ENCODE measurements at places on chromosomes 5 and 9.

GRCh38 chr5:135546912-135547311 lies 11.1 kb upstream of the NEUROG1 start:
- no peak for DNase-seq

DNA sequence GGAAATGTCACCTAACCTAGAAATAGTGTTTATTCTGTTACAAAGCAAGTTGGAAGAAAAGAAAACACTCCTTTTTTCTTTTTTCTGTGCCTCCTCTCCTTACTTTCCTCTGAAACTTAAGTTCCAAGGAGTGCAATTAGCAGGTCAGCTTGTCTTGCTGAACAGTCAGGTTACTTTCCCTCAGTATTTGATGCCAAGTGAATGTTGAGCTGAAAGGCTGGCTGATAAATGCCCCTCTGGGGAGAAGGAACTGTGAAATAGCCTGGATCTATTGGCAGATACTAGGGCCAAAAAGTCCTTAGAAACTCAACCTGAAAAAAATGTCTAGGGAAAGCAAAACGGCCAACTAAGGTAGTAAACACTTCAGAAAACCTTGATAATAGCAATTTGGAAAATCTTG lies 43.6 kb downstream of the GRIA1 start:
- peak; percentile 49 for DNase-seq

DNA sequence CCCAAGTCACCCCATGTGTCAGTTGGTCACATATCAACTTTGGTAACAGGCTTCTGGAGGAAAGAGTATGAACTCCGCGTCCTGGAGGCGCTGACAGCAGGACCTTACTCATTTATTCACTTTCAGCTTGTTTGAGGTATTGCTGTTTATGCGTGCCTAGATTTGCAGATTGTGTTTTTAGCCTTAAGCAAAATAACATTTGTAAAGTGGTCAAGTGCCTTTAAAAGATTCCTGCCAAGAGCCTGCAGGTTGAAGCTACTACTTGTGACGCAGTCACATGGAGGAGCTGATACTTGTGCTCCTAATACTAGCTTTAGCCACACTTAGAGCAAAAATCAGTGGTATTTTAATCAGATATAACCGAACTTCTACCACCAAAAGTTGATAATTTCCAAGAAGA lies 351.3 kb downstream of the ADGRV1 start:
- no peak for DNase-seq

GRCh38 chr5:142096382-142096781 lies 12.2 kb upstream of the NDFIP1 start:
- no peak for DNase-seq

- peak; percentile 32 for DNase-seq
Measured at GRCh38 chr9:90002397-90003271, 397.8 kb downstream of the GADD45G start.

DNA sequence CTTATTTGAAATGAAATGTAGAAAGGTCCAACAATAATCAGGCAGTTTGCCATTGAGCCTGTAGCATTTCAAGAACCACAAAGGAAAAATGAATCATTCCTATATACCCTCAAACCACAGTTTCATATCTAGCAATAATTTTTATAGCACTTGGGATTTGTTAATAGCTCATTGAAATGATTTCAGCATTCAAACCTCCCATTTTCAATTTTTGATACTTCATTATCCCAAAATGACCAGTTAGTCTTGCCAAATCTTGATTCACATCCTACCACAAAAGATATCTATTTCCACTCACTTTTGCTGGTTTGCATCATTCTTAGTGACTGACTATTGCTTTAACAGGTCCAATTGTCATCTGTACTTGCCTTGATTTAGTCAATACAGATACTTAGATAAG lies 790.1 kb downstream of the TLE1 start:
- peak; percentile 86 for DNase-seq

GRCh38 chr9:8857068-8857925 lies 1057.7 kb upstream of the DMAC1 start:
- DNase-seq, result no peak

DNA sequence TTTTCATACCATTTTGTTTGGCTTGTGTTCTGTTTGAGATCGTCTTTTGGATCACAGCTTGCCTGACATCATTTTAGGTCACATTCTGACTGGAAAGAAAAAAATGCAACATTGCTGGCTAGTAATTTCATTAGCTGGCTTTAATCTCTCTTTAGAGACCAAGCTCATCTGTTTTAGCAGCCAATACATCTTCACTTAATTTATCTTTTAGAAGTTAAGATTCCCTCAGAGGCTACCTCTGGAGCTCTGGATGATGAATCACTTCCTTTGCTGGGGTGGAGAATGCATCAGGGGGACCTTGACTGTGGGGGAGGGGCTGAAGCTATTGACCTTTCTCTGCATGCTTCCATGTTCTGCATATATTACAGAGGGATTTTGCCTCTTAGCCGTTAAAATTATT lies 181.5 kb upstream of the OTULINL start:
- peak; percentile 95 for DNase-seq

- no peak for DNase-seq
Measured at GRCh38 chr5:52119768-52120167, 667.9 kb upstream of the ITGA1 start.

DNA sequence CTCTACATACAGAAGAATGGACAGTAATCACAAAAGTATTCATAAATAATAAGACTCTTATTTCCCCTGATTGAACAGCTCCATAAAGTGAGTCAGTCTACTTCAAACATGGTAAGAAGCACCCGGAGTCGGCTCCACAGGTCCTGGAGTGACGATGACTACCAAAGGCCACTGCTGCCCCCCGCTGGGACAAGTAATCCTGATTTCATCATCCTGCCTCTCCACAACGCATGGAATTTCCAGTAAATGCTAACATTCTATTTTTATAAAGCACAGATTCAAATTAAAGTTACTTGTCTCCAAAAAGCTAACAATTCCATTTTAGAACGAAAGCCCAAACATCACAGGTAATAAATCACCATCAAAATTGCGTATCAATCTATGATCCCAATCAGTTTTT lies 16.2 kb downstream of the ATPSCKMT start:
- peak; percentile 97 for DNase-seq

- no peak for DNase-seq
Measured at GRCh38 chr5:168881427-168882149, 302.4 kb upstream of the PANK3 start.

DNA sequence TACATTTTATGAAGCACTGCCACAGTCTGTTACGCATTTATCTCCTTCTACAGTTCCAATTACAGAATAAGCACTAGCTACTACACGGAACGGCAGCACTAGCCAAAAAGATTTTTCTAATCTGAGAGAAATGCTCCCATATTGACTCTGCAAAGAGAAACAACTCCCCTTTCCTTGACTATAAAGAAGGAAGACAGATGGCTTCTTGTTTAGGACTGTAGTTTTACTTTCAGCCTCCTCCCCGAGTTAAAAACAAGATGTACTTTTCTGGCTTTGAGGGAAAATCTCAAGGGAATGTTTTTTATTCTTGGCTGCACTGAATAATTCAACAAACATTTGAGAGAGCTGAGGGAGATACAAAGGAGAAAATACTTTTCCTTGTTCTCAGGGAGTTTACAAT lies 1.9 kb upstream of the SLC44A1 start:
- DNase-seq, result no peak

- DNase-seq, result no peak
Measured at GRCh38 chr9:33142535-33142934, 24.6 kb downstream of the B4GALT1 start.

DNA sequence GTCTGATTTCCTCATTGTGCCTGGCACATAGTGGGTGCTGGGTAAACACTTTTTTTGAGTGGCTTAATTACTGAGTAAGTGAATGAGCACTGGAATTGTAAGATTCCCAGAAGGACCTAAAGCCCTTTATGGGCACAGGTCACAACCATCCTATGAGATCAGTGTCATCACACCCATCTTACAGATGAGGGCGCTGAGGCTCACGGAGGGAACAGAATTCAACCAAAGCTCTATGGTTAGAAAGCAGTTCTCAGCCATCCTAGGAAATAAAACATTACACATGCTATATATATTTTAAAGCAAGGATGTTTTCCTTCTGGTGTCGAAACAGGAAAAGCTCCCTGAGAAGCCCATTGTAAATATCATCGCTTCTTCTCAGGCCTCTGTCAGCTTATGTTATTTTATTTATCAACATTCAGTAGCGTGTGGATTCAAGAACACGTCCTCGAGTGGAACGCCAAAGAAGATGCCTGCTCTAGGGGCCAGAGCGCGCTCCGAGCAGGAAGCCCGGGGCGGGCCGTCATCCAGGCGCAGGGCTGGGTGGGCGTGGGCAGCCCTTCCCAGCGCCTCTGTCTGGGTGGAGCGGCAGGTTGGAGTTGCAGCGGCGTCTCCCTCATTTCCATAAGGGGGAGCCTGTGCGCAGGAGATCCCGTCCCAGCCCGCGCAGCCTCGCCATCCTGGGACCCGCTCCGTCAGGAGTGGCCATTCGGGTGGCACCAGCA lies 155.8 kb upstream of the SMIM23 start:
- DNase-seq, result peak; percentile 63

DNA sequence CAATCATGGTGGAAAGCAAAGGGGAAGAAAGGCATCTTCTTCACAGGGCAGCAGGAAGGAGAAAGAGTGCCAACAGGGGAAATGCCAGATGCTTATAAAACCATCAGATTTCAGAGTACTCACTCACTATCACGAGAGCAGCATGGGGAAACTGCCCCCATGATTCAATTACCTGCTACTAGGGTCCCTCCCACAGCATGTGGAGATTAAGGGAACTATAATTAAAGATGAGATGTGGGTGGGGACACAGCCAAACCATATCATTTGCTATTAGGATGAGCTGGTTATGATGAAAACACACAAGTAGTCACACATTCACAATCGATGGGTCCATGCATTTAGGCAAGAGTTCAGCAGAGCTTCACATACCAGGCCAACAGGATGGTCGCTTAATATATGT lies 469.0 kb downstream of the PDE4D start:
- no peak for DNase-seq

DNA sequence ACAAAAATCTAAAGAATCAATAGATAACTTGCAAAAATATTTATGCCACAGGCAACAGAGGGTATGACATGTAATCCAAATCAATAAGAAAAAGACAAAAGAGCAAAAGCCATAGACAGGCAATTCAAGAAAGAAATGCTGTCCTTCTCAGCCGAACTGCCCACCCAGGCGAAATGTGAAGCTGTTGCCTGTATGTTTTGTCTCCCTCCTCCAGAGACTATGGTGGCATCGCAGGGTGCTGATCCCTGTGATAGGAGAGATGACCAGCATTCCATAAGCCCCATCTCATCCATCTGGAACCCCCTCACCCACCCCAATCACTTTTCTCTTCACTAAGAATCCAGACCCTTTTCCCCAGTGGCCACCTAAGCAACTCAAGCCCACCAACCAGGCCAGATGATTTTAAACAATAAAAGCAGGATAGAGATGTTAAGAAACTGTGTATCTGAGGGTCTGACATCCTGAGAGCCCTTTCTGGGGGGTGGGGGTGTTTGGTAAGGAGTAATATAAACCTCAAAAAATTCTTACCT lies 5.3 kb upstream of the ACSL6 start:
- no peak for DNase-seq

DNA sequence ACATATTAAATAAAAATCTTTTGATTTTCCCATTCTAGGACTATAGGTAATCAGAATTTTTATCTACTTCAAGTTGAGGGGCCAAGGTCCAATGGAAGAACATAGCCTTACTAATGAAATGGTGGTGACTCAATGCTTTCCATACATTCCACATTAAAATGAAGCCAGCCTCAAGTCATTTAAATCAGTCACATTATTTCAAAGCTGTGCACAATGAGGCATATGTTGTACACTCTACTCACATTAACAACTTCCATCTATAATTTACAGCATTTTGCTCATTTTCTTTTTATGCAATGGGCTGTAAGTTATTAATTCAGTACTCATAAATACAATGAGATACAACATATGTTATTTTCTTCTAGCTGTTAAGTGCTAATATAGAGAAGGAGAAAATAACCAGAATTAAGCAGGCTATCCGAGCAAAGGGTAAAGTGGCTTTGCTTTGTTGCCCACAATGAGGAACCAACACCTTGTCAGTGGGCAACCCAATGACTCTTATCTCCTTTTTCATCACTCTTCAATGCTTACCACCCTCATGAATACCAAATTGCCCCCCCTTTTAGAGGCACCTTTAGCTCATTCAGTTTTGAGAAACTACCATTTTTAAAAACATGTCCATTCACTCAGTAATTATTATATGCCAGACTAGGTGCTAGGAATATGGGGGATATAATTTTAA lies 52.4 kb downstream of the TTLL11 start:
- DNase-seq, result no peak

- DNase-seq, result peak; percentile 10
Measured at GRCh38 chr5:112063856-112064255, 306.9 kb upstream of the NREP start.

DNA sequence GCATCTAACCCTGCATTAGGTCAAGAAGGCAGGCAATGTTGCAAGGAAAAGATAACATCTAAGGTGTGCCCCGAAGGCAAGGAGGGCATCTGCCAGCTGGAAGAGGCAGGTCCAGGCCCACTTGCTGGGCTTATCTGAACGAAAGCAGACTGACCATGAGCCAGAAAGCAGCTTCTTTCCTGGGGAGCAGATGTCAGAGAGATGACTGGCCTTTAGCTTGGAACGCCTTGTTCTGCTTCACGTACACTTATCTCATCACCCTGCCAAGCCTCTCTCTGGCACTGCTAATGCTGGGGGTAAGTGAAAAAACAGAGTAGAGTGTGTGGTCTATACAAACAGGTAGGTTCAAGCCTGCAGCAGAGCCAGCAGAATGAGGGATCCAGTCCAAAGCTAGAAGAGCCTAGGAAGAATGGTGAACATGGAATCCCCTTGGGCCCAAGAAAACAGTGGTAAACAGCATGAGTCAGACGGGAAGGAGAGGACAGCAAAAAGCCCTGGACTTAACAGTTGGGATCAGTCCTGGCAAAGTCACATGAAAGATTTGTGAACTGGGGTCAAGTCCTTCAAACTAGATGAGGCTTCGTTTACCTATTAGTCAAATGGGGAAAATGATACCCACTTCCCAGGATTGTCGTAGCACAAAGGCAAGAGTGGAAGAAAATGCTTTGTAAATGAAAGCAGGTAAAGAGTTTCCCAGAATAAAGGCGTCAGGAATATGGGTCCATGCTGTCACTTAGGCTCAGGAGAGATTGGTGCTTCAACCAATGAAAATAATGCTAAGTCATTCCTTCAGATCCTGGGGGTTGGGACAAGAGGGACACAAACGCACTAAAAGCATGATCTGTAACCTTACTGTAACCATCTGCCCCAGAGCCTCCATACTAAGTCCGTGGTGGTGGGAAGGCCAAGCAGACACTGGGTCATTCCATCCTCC lies 200.9 kb downstream of the SLIT3 start:
- no peak for DNase-seq

Measured in fibroblast of upper back skin (primary cell).